CD4-positive, alpha-beta T cell treated with Interleukin-21 for 1 hour (primary cell): ENCODE measurements at places on chromosomes 16 and 17.

DNA sequence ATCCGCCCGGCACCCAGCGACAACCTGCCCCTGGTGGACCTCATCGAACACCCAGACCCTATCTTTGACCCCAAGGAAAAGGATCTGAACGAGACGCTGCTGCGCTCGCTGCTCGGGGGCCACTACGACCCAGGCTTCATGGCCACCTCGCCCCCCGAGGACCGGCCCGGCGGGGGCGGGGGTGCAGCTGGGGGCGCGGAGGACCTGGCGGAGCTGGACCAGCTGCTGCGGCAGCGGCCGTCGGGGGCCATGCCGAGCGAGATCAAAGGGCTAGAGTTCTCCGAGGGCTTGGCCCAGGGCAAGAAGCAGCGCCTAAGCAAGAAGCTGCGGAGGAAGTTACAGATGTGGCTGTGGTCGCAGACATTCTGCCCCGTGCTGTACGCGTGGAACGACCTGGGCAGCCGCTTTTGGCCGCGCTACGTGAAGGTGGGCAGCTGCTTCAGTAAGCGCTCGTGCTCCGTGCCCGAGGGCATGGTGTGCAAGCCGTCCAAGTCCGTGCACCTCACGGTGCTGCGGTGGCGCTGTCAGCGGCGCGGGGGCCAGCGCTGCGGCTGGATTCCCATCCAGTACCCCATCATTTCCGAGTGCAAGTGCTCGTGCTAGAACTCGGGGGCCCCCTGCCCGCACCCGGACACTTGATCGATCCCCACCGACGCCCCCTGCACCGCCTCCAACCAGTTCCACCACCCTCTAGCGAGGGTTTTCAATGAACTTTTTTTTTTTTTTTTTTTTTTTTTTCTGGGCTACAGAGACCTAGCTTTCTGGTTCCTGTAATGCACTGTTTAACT is 1.0 kb downstream of the NOG start:
- DNase-seq: no peak

- DNase-seq: no peak
Measured at GRCh38 chr17:58785097-58785496, 29.4 kb downstream of the PPM1E start.

- no peak for DNase-seq
Measured at GRCh38 chr17:45851464-45851863, 6.8 kb downstream of the SPPL2C start.

GRCh38 chr16:69448470-69449193 is 24.2 kb downstream of the CYB5B start:
- DNase-seq: no peak

GRCh38 chr17:42530952-42531454 is 5.0 kb upstream of the NAGLU start:
- DNase-seq: no peak

DNA sequence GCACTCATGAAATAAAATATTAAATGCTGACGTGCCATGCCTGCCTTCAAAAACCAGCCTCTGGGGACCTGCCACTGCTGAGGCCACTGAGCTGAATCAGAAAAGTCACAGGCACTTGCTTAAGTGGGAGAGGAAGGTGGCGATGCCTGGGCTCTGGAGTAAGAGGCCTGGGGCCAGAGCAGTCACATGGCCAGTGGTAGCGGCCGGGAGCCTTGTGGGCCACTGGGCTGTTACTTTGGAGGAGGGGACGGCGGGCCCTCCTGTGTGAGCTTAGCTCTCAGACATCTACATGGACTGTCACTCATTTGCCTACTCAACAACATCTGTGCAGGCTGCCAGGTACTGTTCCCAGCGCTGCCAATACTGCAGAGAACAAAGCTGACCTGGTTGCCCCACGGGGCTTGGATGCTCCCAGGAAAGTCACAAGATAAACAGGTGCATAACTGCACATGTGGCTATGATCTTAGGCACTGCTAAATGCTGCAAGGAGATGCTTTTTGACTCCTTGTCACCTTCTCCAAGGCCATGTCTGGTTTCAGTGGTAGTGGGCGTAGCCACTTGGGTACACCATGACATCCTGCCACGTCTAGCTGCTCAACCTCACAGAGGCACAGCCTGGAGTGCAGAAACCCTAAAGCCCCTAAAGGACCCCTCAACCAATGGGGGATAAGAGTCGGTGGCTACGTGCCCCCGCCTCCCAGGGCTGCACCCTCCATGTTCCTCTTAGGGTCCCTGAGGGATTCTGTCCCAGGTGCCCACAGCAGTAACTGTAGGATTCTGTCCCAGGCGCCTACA is 11.6 kb downstream of the COTL1 start:
- peak; percentile 52 for DNase-seq

DNA sequence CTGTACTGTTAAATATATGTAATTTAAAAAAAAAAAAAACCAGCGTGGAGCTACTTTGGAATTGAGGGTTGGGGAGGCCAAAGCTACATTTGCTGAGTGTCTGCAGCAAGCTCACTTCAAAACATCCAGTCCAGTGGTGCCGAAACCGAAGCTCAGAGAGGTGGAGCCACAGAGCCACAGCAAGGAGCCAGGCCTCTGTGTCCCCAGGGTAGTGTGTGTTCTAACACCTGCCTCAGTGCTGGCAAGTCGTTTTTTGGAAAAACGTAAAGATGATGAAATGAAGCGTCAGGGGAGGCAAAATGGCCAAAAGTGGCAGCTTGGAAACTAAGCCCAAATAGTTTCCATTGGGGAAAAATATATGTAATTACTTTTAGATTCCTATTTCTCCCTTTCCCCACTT is 36.1 kb upstream of the MRC2 start:
- DNase-seq: no peak

- no peak for DNase-seq
Measured at GRCh38 chr16:64543441-64543840, 578.4 kb downstream of the CDH11 start.

- no peak for DNase-seq
Measured at GRCh38 chr16:68943961-68944360, 100.6 kb downstream of the TANGO6 start.

DNA sequence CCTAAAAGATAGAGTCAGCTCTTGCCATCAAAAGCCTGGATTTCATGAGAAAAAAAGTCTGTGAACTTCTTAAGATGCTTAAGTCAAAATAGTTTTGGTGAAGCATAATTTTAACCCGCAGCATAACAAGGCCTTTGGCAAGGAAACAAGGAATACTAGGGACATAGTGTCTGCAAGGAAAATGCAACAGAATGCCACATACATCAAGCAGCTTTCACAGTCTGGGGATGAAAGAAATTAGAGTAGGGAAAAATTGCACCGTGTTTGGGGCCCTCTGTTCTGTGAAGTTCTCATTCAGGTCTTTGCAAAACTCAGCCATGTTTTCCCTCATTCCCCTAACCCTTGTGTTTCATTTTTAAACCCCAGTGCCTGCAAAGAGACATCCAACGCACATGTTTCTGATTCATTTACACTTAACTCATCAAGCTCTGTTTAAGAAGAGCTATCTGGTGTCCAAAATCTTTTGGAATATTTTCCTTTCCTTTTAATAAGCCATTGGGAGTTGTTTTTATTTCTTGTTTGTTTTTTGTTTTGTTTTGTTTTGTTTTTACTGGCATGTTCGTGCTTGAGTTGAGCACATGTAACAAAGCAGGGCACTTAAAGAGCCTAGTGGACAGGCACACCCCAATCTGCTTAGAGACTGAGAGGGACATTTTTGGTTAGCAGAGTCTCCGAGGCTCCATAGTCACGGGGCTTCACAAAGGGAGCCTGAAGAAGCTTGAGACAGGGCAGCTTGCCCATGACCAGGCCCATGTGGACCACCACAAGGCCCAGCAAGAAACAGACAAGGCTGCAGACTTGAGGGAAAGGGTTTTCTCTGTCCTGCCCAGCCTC is 116.5 kb downstream of the ANKFN1 start:
- DNase-seq: no peak

DNA sequence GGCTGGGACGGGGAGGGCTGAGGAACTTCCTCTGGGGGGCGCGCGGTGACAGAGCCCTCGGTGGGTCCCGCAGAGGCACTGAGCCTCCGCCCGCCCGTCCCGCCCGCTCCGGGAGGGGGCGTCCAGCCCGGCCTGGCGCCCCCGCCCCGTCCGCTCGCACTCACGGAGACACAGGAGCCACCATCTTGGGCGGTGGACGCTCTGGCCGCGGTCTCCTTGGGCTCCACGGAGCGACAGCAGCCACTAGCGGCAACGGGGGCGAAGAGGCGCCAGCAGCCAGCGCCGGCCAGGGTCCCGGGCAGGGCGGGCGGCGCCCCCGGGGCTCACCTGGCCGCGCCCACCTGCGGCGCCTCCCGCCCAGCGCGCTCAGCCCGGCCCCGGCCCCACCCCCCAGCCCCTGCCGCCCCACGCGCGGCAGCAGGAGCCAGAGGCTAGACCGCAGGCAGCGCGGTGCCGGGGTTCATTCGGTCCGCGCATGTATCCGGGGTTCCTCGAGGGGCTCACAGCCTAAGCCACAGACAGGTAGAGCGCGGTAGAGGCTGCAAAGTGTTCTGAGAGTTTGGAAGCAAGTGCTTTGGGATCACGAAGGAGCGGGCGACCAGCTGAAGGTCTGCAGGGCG is at the start of gene C17orf113:
C17orf113 (minus strand) TSS at position 209 of the 620 bp plus-strand sequence. CDS start 7,225 bp downstream, outside the sequence.
- peak; percentile 45 for DNase-seq

DNA sequence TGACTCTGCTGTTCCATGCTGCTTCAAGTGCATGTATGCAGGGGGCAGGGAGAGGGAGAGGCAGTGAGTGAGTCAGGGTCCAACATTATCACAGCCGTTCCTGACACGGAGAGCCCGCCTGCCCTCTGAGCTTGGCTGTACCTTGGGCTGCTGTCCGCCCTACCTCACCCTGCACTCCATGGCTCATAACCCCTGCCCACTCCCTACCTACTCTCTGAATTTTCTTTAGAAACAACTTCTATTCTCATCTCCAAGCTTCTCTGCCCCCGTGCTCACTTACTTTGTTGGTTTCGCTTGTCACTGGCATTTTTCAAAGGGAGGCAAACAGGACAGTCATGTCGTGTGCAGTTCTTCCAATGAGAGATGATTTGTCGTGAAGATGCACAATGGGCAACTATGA is 74.4 kb upstream of the TRAP1 start:
- no peak for DNase-seq

- DNase-seq: no peak
Measured at GRCh38 chr16:54248863-54249710, 37.5 kb downstream of the IRX3 start.
